Stimulated activated CD8-positive, alpha-beta memory T cell treated with anti-CD3 and anti-CD28 coated beads, Interleukin-7, amount 100 ng/mL, for 24 hours (primary cell): ENCODE measurements at places on chromosomes 3 and 15.

- DNase-seq: no peak
Observed at GRCh38 chr3:157405457-157405856, 31.2 kb upstream of the PTX3 start.

DNA sequence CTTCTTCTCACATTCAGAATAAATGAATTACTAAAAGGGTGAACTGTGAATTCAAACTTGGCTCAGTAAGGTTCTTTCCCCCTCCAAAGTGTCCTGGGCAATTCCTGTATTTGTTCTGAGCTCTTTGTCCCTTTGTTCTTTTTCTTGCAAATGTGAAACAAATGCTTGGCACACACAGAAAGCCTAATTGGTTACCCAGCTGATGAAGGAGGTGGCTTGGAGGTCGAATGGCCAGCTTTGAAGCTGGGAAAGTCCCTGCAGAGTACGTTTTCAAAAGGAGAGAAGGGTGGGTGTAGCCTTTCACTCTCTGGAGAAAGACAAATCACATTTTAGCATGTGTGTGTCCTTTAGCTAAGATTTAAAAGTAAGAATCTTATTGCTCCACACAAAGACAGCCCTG is 154.4 kb downstream of the PEX5L start:
- DNase-seq: no peak

GRCh38 chr3:27791956-27792355 is 69.8 kb upstream of the EOMES start:
- no peak for DNase-seq

- DNase-seq: no peak
Observed at GRCh38 chr3:162780313-162780712, 1283.7 kb downstream of the OTOL1 start.

GRCh38 chr3:152374262-152374990 is 105.7 kb downstream of the MBNL1 start:
- DNase-seq: no peak

DNA sequence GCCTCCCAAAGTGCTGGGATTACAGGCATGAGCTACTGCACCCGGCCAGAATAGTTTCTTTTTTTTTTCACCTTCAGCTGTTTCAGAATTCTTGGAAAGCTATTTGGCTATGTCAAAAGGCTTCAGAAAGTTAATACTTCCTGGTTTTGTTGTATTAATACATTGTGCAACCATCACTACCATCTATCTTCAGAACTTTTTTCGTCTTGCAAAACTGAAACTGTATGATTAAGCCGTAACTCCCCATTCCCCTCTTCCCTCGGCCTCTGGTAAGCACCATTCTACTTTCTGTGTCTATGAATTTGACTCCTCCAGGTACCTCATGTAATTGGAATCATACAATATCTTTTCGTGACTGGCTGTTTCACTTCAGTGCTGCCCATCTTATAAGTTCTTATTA is 5.2 kb upstream of the NOX5 start:
- DNase-seq: no peak

- no peak for DNase-seq
Observed at GRCh38 chr3:23761440-23761896, 44.3 kb upstream of the UBE2E1 start.

GRCh38 chr15:77069521-77070121 is 1.3 kb downstream of the TSPAN3 start:
- no peak for DNase-seq

DNA sequence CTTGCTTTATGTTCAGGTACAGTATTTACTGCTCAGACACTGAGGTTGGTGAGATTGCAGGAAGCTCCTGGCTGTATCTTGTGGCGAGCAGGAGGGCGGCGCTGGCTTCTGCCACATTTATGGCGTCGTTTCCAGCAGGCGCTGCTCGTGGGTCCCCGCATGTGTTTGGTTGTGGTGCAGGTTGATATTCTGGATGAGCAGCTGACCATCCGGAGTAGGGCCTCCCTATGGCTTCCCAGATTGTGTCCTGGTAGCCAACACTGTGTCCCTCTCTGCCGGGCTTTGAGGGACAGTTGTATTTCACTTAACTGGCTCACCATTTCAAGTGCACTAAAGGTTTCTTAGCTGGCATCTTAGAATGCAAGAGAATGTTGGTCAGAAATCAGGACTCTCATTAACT is 386.5 kb upstream of the TPM1 start:
- DNase-seq: no peak

- no peak for DNase-seq
Observed at GRCh38 chr3:185992831-185993374, 55.1 kb upstream of the TRA2B start.

DNA sequence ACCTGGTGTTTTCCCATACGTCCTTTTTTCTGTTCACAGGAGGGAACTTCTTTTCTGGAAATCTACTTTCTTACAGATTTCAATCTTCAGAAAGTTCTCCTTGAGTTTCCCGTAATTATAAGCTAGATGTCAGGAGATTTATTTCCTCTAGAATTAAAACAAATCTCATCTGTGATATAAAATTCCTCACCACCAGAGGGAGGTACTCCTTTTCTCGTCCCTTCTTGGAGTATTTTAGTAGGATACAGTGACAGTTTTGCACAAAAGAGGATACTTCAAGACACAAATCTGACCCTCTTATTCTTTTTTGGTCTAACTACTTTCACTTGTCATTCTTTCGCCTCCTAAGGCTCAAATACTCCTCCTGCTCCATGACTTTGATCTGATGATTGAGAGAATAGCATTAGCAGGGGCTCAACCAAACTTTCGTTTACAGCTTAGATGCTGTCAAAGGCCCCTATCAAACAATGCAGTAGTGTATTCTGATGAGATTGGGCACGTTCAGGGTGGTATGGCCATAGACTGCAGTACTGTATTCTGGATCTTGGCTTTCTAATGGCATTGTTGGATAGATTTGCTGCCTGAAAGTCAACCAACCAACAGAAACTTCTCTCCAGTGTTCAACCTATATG is 38.0 kb downstream of the TMEM41A start:
- no peak for DNase-seq

GRCh38 chr3:180294282-180295027 is 257.7 kb upstream of the PEX5L start:
- DNase-seq: no peak

DNA sequence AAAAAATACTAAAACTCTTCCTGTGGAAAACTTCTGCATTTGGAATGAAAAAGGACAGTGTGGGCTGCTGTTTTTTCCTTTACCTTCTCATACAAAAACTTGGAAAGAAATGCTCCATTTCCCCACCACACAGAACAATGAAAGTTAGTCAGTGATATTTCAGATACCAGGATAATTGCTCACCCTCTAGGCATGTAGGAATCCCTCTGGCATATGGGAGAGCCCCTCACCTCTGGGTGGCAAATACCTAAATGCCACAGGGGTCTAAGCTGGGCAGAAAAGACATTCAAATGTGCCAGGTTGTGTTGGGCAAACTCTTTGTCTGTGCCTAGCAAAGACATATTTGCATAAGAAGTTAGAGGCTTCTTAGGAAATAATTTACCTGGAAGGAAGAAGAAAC is 560.3 kb upstream of the NR2F2 start:
- no peak for DNase-seq

- DNase-seq: no peak
Observed at GRCh38 chr3:6392123-6392522, 468.8 kb upstream of the GRM7 start.

DNA sequence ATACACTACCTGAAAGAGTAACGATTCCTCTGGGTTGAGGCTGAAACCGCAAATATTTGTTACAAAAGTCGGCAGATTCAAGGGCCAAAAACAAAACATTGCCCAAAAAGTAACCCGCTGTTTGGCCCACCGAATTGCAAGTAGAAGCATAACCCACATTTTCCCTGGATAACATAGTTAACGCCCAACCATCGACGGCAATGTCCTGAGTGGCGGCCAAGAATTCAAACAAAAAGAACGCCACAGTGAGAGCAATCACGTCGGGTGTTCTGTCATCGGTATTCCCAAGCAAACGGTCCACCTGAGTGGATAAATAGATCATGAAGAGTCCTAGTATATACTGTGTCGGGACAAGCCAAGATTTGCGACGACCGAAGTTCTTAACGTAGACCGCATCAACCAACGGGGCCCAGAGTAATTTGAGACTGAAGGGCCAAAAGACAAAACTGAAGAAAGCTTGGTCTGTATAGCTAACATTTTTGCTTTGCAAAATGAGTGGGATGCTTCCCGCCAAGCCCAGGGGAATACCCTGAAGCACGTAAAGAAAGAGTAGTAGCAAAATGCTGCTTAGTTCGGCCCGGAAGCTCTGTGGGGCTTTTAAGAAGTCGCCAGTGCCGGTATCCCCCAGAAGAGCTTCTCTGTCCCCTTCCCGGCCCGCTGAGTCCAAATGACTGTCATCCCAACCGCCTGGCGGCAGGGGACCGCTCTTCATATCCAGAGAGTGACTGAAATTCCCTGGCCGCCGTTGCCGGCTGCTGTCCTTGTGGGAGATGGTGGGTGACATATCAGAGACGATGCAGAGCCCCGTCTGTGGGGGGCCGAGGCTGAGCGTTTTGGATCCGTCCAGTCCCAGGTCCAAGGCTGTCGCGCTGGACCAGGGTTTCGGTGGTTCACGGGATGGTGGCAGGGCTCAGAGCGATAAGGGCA is 750 bp downstream of the SLC33A1 start:
- no peak for DNase-seq

DNA sequence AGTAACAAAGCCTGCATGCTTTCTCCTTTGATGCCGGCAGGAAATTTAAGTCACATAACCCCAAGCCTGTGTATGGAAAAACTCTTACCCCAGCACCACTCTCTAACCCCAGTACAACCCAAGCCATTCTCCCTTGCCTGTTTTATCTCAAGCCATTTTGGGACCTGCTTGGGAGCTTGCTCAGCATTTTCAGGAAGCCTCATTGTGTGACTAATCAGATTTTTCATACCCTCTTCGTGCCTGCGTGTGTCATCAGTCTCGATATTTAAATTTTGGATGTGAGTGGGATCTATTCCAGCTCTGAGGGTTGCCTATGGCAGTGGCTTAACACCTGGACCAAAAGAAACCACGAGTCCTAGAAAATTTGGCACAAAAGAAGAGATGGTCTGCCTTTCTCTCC is 426.2 kb downstream of the SQOR start:
- DNase-seq: no peak

- DNase-seq: no peak
Observed at GRCh38 chr3:105700575-105700974, 168.2 kb downstream of the CBLB start.

DNA sequence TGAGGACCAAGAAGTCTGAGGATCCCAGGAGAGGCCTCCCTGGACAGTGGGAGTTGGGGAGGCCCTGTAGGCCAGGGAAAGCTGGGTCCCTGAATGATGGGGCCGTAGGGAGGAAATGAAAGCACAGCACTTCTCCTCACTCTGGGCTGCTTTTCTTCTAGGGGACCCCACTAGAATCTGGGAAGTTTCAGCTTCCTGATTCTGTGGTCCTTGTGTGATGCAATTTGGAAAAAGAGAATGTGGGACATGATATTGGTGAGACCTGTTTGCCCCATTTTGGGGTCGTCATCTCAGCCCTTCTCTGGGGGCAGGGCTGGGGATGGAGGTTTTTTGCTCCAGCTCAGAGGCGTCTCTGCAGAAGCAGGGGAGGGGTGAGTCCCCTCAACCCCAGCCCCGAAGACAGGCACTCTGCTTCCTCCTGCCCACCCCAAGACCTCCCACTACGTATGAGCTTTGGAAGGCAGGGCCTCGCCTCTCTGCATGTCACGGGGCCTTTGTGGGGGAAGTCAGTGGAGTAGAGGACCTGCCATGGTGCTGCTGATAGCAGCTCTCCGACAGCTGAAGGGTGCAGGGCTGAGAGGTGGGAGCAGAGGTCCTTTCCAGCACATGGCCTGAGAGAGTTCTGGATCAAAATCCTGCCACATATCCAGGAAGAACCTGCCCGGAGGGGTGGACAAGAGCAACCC is 1.5 kb upstream of the SNX22 start:
- DNase-seq: no peak

DNA sequence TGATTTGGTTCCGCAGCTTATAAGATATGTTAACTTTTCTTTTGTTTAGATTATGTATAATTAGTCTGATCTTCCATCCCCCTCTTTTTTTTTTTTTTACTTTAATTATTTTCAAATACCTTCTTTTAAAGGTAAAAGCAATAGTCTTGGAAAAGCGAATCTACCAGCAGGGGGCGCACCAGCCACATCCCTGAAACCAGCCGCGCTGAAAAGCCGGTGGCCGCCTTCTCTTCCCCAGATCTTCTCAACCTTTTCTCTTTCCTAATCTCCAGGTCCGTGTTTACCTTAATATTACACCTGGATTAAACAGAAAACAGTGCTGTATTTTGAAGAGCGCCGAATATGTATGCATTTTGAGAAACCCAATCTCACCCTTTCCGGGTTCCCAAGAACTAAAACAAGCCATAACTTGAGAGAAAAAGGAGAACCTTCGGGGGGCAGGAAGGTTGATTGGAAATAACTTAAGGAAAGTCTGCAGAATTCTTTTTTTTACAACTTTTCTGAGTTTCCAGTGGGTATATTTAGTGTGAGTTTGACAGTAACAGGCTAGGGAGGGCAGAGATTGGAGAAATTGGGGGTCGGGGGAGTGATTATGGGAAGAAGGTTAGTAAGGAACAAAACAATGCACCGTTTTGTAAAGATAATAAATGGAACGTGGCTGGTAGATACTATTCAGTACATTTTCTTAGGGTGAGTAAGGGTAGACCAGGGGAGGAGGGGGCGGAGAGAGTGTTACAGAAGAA is 2.0 kb upstream of the SOX2 start:
- peak; percentile 67 for DNase-seq

GRCh38 chr15:44087578-44088465 is 107.2 kb downstream of the FRMD5 start:
- no peak for DNase-seq

- no peak for DNase-seq
Observed at GRCh38 chr3:3587647-3587972, 211.6 kb upstream of the LRRN1 start.

- DNase-seq: no peak
Observed at GRCh38 chr3:35505772-35506171, 133.6 kb upstream of the ARPP21 start.

DNA sequence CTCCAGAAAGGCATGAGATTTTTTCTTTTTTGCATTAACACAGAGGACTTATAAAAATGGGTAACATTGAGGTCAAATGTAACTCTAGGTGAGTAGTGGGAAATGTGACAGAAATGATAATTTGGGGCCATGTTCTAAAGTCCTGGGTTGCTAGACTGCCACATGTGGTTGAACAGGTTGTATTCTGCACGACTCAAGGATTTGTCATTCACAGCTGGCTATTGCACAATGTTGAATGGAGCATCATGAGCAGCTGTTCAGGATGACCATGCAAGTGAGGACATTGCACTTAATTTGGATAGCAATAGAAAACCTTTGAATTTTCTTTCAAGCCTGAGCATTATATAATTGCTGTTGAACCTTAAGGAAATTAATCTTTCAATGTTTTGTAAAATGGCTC is 396.6 kb downstream of the NAALADL2 start:
- no peak for DNase-seq

- DNase-seq: no peak
Observed at GRCh38 chr15:45326280-45326679, 52.1 kb downstream of the GATM start.

GRCh38 chr3:71360180-71360579 is 223.3 kb downstream of the FOXP1 start:
- DNase-seq: no peak

- DNase-seq: no peak
Observed at GRCh38 chr3:181752202-181752671, 40.5 kb downstream of the SOX2 start.

GRCh38 chr15:78069052-78069414 is 8.5 kb downstream of the TBC1D2B start:
- DNase-seq: no peak
